AG10803 (cell line): ENCODE measurements at places on chromosomes 6 and 20.

DNA sequence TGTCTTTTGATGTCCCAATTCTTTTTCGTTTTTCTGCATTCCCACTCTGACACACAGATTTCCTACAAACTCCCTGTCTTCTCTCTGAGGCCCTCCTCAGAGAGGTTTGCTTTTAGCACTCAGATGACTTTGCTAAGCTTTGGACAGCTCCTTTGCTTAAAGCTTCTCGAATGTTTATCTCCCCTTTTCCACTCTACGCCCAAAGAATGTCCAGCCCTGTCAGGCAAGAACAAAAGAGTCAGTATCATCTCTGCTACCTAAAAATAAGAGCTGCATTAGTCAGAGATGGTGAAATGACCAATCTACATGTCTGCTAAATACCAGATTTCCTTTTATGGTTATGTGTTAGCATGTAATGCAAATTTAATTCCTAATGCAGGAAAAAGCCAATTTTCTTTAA, 56.8 kb downstream of the PREP start:
- peak; percentile 74 for DNase-seq

DNA sequence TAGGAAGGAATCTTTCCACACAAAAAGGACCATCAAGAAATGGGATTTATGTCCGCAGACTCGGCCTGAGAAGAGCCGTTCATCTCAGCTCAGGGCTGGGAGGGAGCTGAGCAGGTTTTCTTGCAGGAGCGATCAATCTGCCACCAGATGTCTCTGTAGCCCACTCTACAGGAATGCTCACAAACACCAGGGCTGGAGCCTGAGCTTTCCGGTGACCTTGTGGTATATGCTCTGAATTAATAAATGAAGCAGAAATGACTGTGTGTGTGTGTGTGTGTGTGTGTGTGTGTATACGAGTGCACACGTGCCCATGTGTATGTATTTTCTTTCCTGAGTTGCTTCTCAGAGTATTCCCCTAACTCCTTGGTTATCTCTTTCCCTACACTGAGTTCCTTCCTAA, 12.0 kb downstream of the CD83 start:
- DNase-seq: peak; percentile 65

DNA sequence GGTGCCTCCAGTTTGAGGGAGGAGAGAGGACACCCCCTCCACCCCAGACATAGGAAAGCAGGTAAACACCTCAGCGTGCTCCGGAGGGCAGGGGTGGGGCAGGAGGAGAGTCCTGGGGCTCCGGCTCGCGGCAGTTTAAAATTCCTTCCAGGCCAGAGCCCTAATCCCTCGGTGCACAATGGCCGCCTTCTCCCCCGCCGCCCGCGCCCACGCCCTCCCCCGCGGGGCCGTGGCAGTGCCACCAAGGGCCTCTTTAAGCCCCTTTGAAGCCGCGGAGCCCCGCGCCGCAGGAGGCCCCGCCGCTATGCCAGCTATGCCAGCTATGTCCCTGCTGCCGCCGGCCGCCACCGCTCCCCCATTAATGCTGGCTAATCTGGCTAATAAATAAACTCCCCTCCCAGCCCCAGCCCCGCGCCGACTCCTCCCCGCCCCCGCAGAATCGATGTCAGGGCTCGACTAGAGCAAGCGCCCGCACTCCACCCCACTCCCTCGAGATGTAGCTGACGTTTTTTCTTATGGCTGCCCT, 125.1 kb downstream of the MRPL14 start:
- DNase-seq: no peak

DNA sequence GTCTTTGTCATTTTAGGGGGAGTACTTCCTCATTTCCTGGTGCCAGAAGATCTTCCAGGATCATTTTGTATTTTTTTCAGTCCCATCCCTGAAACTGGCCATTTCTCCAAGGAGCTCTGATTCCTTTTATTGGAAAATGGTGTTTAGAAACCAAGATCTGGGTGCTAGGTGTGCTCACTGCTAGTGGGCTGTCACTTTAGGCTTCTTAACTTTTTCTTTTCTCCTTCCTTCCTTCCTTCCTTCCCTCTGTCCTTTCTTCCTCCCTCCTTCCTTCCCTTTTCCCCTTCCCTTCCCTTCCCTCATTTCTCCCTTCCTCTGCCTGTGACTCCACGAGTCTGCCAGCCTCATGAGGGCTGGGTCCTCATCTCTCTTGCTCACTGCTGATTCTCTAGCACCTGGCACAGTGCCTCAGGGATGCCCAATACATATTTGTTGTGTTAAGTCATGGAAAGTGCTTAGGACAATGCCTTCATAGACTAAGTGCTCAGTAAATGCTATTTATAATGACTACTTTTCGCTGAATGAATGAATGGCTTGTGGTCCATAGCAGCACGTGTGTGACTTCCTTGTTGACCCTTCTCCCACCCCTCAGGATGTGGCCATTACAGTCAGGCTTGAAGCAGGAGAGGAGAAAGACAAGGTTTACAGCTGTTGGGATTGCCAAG, 36.9 kb downstream of the APCDD1L start:
- DNase-seq: peak; percentile 18

- no peak for DNase-seq
Measured at GRCh38 chr6:113434641-113435040, 422.5 kb upstream of the MARCKS start.

DNA sequence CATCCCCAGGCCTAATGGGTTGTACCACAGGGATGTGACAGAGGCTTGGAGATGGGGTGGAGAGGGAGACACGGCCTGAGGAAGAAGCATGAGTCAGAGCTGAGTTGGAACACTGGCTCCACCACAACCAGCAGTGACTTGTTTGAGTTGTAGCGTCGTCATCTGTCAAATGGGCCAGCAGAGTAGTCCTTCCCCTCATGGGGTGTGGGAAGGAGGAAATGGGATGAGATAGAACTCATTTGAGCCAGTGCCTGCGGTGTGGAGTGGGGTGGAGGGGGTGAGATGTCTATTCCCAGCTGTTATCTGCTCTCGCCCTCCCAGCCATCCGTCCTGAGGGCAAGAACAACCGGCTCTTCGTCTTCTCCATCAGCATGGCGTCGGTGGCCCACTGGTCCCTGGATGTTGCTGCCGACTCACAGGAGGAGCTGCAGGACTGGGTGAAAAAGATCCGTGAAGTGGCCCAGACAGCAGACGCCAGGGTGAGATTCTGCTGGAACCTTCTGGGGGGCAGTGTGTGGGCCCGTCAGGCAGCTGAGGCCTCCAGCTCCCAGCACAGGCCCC, 32.5 kb downstream of the PLCG1 start:
- DNase-seq: peak; percentile 66

DNA sequence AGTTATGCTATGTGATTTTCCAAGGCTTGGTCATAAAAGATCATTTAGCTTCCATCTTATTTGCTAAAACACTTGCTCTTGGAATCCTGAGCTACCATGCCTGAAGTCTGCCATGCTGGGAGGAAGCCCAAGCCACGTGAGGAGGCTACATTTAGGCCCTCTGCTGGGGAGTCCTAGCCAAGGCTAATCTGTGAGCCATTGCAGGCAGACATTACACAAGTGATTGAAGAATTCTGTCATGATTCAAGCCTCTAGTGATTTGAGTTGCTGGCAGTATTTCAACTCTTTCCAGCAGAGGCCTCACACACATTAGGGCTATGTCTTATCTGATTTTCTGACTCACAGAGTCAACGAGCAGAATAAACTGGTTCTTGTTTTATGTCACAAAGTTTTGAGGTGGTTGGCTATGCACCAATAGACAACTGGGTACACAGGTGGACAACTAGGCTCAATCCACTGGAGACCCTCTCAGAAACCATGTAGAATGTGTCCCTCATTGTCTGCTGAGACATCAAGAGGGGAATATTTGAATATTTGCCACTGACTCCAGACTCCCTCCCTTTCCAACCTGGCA, 227.2 kb upstream of the SULF2 start:
- peak; percentile 84 for DNase-seq

DNA sequence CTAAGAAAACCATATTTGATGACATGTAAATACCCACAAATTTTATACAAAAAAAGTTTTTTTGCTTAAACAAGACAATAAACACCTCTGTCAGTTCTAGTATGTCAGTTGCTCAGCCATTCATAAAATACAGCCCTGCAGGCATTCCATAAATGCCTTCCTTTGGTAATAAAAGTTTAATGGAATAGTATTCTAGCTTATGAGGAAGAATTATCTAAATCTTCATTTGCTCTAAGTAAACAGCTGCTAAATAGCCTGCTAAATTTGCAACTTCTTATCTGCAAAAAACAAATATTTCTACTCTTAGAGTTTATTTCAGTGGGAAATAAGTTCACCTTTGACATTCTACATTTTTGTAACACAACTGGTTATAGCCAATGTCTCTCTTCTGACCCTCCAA, 108.8 kb downstream of the SMLR1 start:
- DNase-seq: peak; percentile 25

DNA sequence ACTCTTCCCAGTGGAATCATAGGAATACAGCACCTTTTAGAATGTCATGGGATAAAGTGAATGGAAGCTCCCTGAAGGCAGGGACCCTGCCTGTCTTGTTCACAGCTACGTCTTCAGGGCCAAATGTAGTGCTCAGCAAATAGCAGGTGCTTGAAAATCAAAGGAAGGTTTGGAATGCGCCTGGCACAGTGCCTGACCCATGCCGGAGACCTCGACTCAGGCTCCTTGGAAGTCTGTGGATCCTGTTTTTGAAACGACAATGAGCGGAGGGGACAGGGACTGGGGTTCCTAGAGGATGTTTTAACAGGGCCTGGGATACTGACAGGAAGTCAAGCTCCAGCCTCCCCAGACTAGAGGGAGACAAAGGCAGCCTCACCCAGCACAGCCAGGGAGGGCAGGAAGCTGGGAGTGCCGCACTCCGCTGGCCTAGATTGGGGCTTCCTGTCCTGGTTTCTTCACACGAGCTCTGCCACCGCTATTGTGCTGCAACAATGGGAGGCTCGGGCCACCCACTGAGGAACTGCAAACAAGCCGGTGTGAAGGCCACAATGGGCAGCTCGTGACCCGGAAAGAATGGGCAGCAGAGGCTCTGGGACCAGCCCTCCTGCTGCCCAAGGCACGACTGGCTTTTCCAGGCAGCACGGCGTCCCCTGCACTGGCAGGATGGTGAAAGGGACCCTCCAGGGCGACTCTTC, 76.7 kb downstream of the PREX1 start:
- no peak for DNase-seq

GRCh38 chr20:62360854-62361798, 6.0 kb downstream of the LAMA5 start:
- no peak for DNase-seq

- DNase-seq: no peak
Measured at GRCh38 chr6:56364431-56364826, 117.0 kb upstream of the COL21A1 start.

- peak; percentile 13 for DNase-seq
Measured at GRCh38 chr6:34462551-34462971, 3.3 kb upstream of the PACSIN1 start.

DNA sequence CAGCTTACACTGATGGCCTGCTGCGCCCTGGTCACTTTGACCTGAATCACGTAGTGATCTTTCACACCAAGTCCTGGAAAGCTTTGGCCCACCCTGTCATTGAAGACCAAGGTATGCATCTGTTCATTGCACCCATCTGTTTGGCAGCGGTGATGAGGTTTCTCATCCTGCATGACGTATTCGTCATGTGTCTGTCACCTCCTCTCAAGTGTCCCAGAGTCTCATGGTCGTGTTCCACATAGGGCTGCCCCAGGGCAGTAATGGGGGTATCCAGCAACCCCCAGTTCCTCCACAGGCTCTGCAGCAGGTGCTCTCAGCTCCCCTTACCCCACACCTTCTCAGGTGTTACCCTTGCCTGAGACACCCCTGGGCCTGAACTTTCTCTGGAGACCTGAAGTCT, 104.1 kb downstream of the SYNDIG1 start:
- no peak for DNase-seq

DNA sequence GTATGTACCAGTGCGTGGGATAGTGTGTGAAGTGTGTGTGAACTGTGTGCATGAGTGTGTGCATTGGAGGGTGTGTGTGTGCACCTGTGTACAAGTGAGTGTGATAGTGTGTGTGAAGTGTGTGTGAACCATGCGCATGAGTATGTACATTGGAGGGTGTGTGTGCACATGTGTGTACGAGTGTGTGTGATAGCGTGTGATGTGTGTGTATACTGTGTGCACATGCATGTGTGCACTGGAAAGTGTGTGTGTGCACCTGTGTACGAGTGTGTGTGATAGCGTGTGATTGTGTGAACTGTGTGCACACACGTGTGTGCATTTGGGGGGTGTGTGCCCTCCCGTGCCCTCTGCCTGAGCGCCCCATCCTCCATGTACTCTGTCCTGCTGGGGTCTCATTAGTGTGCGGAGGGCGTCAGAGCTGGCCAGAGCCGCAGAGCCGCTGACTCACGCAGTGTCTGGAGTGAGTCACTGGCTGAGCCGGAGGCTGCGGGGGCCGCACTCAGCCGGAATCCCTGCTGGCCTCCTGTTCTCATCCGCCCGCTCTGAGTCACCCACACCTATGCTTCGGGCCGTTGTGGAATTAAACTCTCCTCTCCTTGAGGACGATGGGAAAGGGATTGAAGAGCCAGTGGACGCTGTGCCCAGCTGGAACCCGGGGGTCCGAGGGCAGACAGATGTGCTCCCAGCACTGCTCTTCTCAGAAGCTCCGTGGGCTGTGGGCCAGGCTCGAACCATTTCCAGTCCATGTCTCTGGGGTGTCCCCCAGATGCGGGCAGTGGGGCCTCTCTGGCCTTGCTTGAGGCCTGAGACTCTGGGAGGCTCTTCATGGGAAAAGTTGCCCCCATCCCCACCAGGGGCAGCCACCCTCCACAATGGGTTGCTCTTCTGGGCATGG, 27.3 kb upstream of the STX16 start:
- DNase-seq: peak; percentile 87

DNA sequence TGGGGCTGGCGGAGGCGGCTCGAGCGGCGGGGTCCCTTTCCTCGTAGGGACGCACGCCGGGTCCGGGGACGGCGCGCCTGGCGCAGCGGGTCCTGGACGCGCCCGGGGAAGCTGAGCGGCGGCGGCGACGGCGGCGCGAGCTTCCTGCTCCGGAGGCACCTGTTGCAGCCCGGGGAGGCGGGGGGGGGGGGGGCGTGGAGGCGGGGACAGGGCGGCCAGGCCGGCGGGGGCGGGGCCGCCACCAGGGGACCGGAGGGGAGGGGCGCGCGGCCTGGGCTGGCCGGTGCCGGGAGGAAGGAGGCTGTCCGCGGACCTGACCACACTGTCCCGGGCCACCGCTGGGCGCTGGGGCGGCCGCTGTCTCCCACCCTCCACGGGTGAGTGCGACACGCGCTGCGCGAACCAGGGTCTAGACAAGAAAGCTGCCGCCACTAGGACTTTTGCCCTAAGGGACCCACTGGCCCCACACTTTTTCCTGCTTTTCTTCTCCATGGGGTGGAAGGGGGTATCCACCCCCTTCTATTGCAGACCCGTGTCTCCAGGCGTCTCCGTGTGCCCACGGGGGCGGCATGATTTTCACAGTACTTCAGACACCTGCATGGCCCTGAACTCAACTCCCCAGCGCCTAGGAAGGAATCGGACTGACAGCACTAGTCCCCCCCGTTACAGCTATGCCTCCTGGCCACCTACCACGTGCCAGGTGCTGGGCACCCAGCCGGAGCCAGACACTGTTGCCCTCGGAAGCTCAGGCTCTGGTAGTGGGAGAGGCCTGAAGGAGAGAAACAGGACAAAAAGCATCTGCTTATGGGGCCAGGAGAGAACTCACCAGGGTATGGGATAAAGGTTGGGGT, at the start of gene NFATC2:
Gene NFATC2, minus strand, starts transcription at position 149 of the 851 bp plus-strand sequence. CDS start 220 bp downstream, outside the sequence.
- DNase-seq: no peak
